ENCODE measurements at places on chromosomes 3 and 15.

GRCh38 chr3:9897408-9898372 lies 5.0 kb upstream of the IL17RE start:
- DNase-seq = no peak

DNA sequence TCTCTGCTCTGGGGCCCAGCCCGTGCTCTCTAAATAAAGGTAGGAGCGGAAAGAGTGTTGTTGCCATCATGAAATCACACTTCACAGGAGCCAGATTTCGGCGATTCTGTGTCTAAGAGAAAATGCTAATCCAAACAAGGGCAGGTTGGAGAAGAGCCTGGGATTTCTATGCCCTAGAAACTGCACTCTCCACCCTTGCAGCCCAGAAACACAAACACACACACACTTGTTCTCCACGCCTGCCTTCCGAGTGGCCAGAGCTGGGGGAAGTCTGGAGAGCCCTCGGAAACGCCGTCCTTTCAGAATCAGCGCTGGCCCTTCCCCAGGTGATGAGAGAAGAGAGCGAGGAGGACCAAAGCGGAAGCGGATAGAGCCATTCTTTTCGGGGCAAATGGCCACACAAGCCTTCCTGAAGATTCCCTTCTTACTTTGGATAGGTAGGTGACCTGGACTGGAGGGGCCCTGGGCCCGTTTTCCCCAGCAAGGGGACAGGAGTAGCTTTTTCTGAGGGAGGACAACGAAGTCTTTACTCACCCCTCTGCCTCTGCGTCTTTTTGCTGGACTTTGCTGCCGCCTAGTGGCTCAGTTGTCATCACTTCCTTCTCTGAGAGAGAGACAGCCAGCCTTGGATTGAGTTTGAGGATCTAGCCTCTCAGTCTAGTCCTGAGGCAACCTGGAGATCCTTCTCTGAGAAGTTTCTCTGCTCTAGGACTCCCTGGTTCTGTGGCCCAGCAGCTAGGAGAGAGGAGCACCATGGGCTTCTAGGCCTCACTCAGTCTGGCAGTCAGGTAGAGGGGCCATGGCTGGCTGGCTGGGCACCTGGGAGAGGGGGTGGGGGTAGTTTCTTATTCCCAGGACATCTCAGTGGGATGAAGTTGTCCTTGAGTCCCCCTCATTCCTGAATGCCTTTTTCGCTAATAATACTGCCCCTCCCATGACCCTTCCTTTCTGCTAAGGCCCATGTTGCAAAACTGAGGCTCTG lies 37.7 kb downstream of the SENP8 start:
- peak; percentile 83 for DNase-seq

- no peak for DNase-seq
These were observed 293.8 kb upstream of the WNT5A start for GRCh38 chr3:55780913-55781312.

DNA sequence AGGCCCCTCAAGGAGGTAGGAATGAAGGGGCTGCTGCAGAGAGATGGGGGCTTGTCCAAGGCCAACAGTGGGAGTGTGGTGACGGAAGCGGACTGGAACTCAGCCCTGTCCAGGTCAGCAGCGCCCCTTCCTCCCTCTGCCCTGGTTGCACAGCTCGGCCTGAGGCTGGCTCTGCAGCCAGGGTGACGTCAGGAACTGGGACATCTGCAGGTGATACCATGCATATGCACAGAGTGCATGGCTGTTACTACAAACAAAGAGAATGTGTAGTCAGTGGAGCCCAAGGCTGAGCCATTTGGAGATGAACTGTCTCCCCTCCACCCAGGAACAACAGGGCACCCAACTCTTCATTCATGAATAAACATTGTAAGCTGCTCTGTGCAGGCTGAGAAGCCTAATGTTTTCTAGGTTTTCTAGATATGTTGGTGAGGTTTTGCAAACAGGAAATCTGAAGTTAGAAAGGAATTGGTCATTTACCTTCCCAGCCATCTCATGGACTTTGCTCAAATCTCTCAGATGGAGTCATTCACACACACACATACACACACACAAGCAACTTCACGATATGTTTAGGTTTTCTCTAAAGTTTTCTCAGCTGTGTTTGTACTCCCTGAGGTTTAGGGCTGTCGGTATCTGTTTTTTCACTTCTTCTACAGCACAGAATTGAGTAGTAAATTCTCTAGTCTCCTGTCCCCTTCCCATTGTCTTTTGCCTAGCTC lies 117.2 kb downstream of the TLE3 start:
- DNase-seq = no peak
